ENCODE measurements at places on chromosomes 2 and 18. TPM values are rescaled to one million over a fixed set of nuclear protein-coding genes. Genes with fewer than 3 reads are reported as not detected.

- peak; percentile 30 for DNase-seq
Observed at GRCh38 chr2:38610851-38611801, 8.4 kb upstream of the HNRNPLL start.

GRCh38 chr2:102297891-102298290 lies 13.5 kb upstream of the IL1RL1 start:
- DNase-seq, result no peak

GRCh38 chr18:32301976-32302743 lies 112.3 kb downstream of the MEP1B start:
- peak; percentile 28 for DNase-seq

SCN9A gene
- 9.0 TPM for total RNA-seq

GRCh38 chr2:29335396-29335795 lies 220.2 kb downstream of the CLIP4 start:
- DNase-seq, result no peak

GRCh38 chr18:66548747-66549146 lies 55.1 kb downstream of the CDH19 start:
- no peak for DNase-seq

GRCh38 chr2:232260075-232260474 lies 118.5 kb upstream of the ALPP start:
- peak; percentile 14 for DNase-seq

CTNNA2 gene
- 3.7 TPM for total RNA-seq

- DNase-seq, result no peak
Observed at GRCh38 chr18:57630754-57631595, 9.3 kb upstream of the NARS1 start.

Measured in hepatocyte (in vitro differentiated cells).